ENCODE measurements at places on chromosomes 13 and 19.

GRCh38 chr19:50669302-50670101 is 20.3 kb downstream of the C19orf81 start:
- DNase-seq = no peak

- DNase-seq = no peak
These were observed 3.0 kb downstream of the IFI30 start for GRCh38 chr19:18176367-18177310.

- no peak for DNase-seq
These were observed 25.9 kb upstream of the SLC46A3 start for GRCh38 chr13:28744656-28745055.

DNA sequence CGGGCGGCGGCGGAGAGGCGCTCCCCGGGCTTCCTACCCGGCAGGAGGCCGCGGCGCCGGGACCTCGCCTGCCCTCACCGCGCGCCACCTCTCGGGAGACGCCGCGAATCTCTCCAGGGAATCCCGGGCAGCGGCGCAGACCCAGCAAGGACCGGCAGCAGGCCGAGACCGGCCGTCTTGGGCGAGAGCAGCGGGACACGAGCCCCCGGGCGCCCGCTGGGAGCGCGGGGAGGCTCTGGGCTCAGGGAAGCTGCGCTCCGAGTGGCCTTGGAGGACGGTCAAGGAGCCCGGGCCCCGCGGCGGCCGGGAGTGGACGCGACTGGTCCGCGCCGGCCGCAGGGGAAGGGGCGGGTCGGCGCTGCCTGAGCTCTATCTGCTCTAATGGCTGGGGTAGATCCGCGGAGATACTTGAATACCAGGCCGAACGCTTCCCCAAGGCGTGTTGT is 14.7 kb downstream of the CDX2 start:
- DNase-seq = no peak

GRCh38 chr13:41554180-41554579 is 96.8 kb downstream of the RGCC start:
- no peak for DNase-seq

GRCh38 chr13:92769046-92769445 is 457.6 kb upstream of the GPC6 start:
- no peak for DNase-seq

- no peak for DNase-seq
These were observed 43.0 kb downstream of the CARS2 start for GRCh38 chr13:110662777-110663443.

DNA sequence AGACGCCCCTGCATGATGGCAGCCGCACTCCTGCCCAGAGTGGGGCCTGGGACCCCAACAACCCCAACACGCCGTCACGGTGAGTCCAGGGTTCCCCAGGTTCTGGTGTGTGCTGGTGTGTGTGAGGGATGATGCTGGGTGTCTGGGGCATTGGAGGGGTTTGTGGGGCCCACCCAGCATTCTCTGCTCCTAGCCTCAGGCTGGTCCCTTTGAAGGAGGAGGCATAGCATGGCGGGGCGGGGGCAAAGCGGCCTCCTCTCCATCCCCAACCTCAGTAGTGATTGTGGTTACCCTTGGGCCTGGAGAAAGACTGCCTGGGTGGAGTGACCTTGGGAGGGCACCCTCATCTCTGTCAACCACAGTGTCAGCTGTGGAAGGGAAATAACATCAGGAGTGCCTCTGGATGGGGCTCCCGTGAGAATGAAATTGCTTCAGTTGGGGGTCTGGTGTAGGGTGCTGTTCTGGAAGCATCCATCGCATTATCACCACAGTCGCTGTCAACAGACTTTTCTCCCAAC is 7.1 kb upstream of the TIMM50 start:
- DNase-seq = no peak
